ENCODE measurements at places on chromosomes 16 and 17. TPM values are rescaled to one million over a fixed set of nuclear protein-coding genes. Genes with fewer than 3 reads are reported as not detected.
A peak's percentile ranks its signal among the peaks of the same experiment; 100 is the strongest.

GRCh38 chr17:57674894-57675293, 70.2 kb downstream of the CCDC182 start:
- DNase-seq: no peak

DNA sequence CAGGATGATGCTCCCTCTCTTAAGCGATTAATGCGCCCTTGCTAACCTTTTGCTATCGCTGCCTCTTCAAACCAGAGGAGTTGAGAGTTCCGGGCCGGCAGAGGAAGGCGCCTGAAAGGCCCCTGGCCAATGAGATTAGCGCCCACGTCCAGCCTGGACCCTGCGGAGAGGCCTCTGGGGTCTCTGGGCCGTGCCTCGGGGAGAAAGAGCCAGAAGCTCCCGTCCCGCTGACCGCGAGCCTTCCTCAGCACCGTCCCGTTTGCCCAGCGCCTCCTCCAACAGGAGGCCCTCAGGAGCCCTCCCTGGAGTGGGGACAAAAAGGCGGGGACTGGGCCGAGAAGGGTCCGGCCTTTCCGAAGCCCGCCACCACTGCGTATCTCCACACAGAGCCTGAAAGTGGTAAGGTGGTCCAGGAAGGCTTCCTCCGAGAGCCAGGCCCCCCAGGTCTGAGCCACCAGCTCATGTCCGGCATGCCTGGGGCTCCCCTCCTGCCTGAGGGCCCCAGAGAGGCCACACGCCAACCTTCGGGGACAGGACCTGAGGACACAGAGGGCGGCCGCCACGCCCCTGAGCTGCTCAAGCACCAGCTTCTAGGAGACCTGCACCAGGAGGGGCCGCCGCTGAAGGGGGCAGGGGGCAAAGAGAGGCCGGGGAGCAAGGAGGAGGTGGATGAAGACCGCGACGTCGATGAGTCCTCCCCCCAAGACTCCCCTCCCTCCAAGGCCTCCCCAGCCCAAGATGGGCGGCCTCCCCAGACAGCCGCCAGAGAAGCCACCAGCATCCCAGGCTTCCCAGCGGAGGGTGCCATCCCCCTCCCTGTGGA, 16.0 kb upstream of the STH start:
- peak; percentile 89 for DNase-seq

Gene DYNLRB2
- total RNA-seq: not detected

Gene ASIC2
- total RNA-seq: not detected

Gene CNP
- total RNA-seq: 79.4 TPM

- DNase-seq: no peak
Measured at GRCh38 chr16:49811644-49812334, 44.1 kb downstream of the ZNF423 start.

GRCh38 chr16:31273187-31273586, 13.4 kb downstream of the ITGAM start:
- no peak for DNase-seq

- no peak for DNase-seq
Measured at GRCh38 chr17:77086433-77087010, 54.2 kb upstream of the SEC14L1 start.

DNA sequence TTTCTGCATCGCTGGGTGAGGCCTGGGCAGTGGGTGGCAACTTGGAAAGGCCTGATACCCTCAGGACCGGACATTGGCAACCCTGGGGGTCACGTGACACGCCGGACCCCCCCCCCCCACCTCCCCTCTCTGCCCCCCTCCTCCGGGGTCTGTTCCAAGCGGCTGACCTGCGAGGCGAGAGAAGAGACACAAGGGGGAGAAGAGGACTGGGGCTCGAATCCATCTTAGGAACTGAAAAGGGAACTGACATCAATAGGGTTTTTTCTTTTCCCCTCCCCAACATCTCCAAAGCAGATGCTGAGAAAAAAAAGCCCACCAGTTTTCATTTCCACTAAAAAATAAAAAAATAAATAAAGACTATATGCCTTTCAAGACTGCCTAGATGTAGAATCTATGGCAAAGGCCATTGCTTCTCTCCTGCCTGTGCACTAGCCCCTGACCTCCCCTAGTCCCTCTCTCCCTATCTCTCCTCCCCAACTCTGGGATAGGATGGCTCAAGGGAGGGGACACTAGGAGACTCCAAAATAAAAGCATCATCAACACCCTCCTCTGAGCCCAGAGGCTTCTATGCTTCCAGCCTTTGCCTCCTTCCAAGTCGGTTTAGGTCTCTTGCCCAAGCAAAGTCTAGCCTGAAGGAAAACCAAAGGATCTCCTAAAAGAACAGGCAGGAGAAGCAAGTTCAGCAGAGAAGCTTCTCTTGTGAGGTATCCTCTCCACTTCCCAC, 7.7 kb upstream of the HOXB2 start:
- DNase-seq: no peak

Gene CDK5R1
- total RNA-seq: 1.8 TPM

DNA sequence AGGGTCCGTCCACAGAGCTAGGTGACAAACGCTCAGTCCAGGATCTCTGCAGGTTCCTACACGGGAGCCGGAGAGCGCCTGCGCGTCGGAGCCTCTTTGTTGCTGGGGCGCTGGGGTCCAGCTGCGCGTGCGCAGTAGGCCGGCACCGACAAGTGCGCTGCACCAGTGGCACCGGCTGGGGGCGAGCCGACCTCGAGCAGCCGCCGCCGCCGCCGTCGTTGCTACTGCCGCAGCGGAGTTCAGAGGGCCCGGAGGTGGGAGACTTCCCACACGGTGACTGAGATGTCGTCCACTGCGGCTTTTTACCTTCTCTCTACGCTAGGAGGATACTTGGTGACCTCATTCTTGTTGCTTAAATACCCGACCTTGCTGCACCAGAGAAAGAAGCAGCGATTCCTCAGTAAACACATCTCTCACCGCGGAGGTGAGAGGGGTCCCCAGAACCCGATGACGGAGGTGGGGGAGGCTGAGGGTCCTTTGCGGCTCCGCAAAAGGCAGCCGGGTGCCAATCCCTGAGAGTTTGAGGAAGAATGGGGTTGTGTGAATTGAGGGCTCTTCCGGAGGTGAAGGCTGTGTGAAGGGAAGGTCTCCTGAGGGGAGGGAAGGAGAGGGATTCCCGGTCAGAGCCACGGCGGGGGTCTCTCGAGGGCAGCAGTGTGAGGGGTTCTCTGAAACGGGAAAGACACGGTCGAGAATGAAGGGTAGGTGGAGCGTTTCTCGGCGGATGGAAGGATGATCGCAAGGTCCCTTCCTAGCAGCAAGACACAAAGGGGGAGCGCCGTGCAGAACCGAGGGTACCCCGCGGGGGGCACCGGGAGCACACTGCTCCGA, at the start of gene GDPD1:
TSS of gene GDPD1 (plus strand) at position 184 of the 831 bp plus-strand sequence. CDS start at position 283, 99 bp downstream.
- peak; percentile 98 for DNase-seq

Gene ATP1B2
- 0.77 TPM for total RNA-seq

Gene GNAO1
- 0.85 TPM for total RNA-seq

Gene CORO6
- 6.7 TPM for total RNA-seq

Gene MYH8
- not detected for total RNA-seq

DNA sequence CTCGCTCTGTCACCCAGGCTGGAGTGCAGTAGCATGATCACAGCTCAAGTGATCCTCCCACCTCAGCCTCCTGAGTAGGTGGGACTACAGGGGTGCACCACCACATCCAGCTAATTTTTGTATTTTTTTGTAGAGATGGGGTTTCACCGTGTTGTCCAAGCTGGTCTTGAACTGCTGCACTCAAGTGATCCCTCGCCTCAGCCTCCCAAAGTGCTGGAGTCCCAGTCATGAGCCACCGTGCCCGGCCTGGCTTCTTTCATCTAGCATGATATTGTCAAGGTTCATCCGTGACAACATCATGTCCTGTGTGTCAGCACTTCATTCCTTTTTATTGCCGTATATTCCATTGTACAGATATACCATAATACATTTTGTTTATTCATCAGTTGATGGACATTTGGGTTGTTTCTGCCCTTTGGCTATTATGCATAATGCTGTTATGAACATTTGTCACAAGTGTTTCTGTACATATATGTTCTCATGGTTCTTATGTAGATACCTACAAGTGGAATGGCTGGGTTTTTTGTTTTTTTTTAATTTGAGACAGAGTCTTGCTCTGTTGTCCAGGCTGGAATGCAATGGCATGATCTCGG, 3.4 kb upstream of the GHDC start:
- no peak for DNase-seq

DNA sequence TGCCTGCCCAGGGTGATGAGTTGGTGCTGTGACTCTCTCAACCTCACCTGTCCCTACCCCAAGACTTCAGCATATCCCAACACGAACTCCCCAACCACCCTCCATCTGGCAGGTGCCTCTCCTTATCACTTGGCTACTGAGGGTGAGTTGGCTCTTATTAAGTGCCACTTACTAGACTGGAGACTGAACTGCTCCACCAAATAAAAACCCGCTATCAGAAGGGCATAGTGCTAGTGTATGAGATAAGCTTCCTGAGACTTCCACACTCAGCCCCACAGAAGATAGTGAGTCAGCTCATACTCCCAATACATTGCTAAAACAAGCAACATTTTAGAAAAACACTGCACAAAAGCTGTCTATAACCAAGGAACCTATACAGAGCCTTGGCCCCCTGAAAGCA, 16.0 kb upstream of the CCL18 start:
- no peak for DNase-seq

Gene RNF112
- total RNA-seq: 0.67 TPM

DNA sequence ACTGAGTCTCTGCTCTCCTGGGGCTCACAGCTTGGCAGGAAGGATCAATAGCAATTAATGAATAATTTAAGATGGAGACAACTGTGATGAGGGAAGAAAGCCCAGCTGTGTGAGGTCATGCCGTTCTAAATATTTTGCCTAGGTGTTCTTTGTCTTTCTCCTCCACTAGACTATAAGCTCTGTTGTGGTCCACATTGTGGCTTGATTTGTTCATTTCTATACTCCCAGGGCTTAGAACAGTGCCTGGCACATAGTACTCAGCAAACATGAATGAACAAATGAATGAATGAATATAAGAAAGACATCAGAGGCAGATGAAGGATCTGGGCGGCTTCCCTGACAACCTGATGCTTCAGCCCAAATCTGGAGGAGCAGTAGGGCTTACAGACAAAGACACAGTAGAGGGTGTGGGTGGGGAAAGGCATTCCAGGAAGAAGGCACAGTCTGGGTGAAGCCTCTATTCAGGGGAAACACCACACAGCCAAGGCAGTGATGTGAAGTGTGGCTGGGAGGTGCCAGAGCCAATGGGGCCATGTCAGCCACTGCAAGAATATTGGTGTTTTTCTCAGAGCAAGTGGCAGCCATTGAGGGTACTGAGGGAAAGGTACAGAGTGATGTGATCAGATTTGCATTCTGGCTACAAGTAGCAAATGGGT, 8.3 kb downstream of the CDH13 start:
- no peak for DNase-seq

DNA sequence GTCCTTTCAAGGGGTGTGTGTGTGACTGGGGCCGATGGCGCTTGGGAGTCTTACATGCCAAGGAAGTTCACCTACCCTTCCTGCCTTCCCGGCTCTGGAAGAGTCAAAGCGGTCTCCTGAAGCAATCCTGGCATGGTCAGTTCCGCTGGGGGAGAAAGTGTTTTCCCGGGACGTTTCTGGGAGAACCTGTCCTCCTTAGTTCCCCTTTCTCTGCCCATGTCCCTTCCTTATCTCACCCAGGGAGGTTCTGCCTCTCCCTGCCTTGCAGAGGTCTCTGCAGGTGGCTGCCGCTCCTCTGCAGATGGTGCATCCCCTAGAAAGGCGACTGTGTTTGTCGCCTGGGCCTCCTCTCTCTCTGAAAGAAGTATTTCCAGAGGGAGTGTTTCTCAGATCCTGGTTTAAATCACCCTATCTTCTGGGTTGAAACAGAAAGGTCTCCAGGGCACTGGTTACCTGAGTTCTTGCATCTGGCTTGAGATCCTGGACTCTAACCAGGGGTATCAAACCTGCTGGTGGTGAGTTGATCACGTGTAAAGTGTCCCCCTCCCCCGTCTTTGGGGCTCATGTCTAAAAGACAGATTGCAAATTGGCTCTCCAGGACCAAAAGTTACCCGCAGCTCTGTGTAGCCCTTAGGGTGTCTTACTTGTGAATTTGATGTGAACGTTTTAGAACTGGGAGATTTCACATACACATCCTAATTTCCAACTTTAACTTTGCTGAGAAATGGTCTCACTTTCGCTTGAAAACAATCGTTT, 1.9 kb downstream of the PRKCB start:
- DNase-seq: no peak

Gene B3GNT9
- 39.9 TPM for total RNA-seq

DNA sequence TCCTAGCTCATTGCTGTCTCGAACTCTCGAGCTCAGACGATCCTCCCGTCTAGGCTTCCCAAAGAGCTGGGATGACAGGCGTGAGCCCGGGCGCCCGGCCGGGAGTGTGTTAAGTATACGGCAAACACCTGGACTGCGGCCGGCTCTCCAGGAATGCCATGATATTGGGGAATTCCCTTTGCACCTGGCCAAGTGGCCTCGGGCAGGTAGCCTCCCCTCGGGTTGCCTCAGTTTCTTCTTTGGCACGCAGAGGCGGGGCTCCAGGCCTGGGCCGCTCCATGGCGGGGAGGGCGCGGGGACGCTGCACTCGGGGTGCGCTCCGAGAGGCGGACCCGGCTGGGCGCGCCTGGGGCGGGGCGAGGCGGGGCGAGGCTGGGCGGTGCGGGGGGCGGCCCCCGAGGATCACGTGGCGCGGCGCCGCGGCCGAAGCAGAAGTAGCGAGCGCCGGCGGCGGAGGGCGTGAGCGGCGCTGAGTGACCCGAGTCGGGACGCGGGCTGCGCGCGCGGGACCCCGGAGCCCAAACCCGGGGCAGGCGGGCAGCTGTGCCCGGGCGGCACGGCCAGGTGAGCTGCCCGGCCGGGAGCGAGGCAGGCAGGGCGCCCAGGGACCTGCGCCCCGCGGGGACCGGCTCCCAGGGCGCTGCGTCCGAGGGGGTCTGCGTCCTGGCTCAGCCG, at the start of gene PLCG2:
TSS of gene PLCG2 (plus strand) at position 431 of the 675 bp plus-strand sequence. CDS start 6,699 bp downstream, outside the sequence.
- no peak for DNase-seq

DNA sequence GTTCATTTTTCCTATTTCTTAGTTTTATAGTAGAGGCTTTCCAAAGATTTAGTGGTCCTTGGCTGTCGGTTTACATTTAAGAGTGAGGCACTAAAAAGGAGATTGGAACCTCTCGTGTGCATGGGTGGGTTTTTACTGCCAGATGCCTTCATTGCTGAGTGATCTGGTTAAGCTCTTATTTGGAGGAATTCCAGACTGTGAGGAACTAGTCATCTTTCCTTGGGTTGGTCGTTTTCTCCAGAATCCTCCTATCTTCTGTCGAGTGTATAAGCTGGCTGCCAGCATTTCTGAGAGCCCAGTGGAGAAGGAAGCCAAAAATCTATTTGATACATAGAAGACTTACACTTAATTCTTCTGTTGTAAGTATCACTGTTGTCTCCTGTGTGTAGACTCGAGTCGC, 22.6 kb downstream of the IST1 start:
- DNase-seq: no peak

GRCh38 chr17:29458066-29458465, 67.9 kb downstream of the TAOK1 start:
- DNase-seq: no peak

Gene HSD17B1
- total RNA-seq: 1.4 TPM

- DNase-seq: peak; percentile 65
Measured at GRCh38 chr16:3509470-3509928, 8.7 kb downstream of the CLUAP1 start.

Gene CMTM1
- 11.9 TPM for total RNA-seq
